ENCODE measurements at places on chromosomes 2 and 18.

DNA sequence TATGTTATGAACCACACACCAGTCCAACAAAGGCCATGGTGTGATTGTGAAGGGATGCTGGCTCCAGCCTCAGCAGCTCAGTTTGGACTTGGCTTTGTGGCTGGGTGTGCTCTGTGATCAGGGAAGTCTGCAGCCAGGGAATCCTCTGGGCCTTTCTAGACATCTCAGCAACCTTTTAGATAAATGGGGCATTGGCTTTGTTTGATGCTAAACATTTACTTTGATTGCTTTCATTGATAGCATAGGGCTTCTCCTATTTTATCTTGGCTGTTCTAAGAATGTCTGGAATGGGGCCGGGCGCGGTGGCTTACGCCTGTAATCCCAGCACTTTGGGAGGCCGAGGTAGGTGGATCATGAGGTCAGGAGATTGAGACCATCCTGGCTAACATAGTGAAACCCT, 104.5 kb downstream of the VAPA start:
- DNase-seq, result no peak

GRCh38 chr2:208025814-208026184, 472 bp upstream of the PLEKHM3 start:
- peak; percentile 25 for DNase-seq

GRCh38 chr2:222038067-222038802, 260.6 kb downstream of the PAX3 start:
- DNase-seq, result no peak

- no peak for DNase-seq
Observed at GRCh38 chr2:56806924-56807323, 623.1 kb downstream of the CCDC85A start.

GRCh38 chr2:207225773-207226172, 60.0 kb upstream of the KLF7 start:
- DNase-seq, result no peak

- no peak for DNase-seq
Observed at GRCh38 chr2:221969830-221970144, 329.0 kb downstream of the PAX3 start.

DNA sequence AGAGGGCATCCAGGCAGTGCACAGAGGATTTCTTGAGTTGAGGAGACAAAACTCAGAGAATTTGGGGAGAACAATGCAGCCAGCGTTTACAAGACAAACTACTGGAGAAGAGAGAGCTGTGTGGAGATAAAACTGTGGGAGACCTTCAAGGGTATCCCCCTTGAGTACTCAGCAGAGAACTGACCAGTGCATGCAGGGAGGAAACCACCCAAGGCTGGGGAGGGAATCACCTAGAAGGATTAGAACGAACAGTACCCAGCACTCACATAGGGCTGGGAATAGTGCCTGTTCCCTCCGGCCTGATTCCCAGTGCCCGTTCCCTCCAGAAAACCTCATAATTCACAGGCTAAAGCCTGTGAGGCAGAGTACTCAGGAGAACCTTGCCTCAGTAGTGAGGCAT, 61.9 kb upstream of the YPEL5 start:
- no peak for DNase-seq

DNA sequence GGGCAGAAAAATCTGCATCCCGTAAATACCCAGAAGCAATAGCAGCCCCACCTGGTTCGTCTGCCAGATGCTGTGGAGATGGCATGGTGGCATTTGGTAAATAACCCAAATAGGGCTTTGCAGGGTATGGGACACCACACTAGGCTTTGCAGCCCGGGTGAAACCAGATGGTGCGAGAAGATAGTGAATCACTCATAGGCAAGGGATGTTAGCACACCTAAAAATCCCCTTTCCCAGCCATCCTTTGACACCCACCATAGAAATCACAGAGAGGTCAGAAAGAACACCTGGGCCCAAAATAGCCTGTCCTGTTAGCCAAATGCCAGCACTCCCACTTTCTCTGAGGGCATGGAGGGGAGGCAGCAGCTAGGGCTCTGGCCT, 47.6 kb downstream of the BCL11A start:
- no peak for DNase-seq

DNA sequence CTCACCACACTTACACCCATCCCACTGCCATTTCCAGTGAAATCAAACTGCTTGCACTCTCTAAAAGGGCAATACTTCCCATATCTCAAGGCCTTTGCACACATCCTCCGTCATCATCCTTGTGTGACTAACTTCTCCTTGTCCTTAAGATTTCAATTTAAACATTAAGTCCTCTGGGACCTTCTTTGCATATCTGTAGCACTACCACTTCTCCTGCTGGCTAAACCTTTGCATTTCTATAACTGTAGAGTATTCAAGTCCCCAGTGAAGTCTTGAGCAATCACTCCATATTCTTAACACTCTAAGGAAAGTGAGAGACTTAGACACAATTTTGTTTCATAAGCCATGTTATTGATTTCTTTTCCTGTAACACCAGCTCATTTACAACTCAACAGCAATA, 136.8 kb upstream of the EPHA4 start:
- no peak for DNase-seq

GRCh38 chr2:184890311-184890710, 292.0 kb downstream of the ZNF804A start:
- DNase-seq, result no peak

GRCh38 chr2:104120171-104120570, 733.7 kb upstream of the POU3F3 start:
- no peak for DNase-seq

DNA sequence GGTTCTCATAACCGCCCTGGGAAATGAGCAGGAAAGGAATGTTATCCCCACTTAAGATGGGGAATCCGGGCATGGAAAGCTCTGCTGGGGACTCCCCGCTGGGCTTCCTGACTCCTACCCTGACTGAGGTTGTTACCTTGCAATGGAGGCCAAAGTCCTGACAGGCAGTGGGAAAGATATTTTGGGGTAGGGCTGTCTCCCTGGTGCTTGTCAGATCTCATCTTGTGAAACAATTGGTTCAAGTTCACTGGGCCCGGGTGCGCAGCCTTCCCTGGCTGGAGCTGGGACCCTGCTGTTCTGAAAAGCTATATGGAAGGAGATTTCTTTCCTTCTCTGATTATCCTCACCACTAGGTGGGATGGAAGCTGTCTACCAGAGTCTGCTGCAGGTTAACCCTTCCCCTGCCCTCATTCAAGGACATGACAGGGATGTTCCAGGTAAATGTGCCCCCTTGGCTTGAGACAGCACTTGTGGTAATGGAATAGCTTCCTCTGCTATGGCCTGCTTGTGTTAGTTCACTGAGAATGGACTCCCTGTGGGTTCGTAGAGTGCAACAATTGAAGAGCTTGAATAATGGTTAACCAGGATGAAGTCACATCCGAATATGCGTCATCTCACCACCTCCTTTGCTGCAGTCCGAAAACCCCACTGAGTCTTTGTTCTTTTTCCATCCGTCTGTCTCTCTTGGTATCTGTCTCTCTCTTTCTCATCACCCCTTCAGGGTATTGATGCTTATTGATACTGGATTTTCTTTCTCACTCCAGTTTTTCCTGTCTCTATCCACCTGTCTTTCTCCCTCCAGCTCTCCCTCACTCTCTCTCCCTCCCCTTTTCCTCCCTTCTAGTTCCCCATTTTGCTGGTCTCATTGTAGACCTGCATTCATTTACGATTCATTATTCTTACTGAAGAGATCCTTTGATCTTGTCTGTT, 67.8 kb upstream of the EPAS1 start:
- DNase-seq, result no peak

- DNase-seq, result no peak
Observed at GRCh38 chr2:9313443-9313842, 106.8 kb downstream of the ASAP2 start.

DNA sequence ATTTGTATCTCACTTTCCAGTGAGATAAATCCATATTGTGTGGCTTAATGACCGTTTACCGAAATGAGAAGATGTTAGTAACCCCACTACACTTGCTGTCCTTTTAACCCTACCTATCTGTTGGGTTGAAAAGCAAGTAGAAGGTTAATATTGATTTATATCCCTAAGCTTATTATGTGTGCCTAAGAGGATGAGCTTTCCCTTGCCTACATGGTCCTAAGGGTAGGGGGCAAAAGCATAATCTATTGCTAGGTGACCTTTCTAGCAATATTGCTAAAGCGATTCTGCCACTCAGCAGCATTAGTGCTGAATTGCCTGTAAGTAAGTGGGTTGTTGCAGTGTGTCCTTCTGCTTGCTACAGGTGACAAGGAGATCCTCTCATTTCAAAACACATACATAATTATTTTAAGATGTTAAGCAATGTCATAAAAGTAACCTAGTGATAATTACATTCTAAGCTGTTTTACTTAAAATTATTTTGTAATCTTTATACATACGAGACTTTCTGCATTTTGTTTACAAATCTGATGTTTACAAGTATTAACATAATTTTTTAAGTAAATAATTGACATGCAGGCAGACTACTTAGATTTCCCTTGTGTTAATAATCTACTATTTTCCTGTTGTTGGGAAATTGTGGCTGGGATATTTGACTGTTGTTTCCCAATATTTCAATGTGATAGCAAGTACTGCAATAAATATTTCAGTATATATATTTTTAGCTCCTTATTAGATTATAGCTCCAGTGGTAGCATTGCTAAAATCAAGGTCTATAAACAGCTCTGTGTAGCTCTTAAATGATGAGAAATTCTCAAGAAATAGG, 49.1 kb upstream of the CABYR start:
- no peak for DNase-seq

GRCh38 chr2:101745711-101746694, 48.5 kb downstream of the MAP4K4 start:
- DNase-seq, result no peak

DNA sequence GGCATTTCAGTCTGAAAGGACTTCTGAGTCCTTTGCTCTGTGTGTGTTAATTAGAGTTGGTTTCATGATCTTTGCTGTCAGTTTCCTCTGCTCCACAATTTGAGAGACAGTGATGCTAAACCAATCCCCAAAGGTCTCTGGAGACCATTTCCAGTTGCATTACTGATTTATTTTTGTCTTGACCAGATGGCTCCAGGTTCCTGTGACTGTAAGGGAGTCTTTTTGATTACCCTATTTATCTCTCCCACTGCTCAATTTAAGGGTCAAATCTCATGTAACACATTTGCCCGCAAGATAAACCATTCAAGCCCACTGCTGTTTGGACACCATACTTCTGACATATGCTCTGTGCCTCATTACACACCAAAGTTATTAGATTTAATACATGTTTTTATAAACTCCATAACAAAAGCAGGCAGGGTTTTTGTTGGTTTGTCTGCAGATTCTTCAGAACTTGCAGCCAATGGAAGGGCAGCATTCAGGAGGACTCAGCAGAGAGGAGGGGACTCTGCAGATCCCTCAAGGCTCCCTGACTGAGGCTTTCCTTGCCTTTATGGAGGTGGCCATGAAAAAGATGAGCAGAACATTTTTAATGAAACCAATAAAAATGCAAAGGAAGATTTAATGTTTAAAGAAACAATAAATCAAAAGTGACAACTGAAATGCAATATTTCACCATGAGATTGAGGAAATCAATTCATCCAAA, 889.3 kb upstream of the CELF4 start:
- no peak for DNase-seq

DNA sequence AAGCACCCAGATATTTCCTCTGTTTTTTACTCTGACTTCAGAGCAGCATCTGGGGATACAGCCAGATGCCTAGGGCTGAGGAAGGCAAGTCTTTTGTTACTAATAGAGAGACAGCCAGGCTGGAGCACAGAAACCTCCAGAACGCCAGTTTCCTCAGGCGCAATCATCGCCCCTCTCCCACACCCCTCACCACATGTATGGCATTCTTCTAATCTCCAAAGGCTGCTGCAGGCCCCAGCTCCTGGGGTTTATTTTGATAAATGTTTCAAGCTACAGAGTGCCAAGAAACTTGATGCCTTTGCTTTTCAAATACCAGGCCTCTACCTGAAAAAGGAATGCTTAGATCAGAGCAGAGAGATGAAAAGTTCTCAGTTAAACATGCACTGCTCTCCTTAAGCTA, 283.6 kb downstream of the RBM43 start:
- DNase-seq, result no peak

GRCh38 chr2:47869859-47870595, 36.3 kb downstream of the FBXO11 start:
- DNase-seq, result no peak

DNA sequence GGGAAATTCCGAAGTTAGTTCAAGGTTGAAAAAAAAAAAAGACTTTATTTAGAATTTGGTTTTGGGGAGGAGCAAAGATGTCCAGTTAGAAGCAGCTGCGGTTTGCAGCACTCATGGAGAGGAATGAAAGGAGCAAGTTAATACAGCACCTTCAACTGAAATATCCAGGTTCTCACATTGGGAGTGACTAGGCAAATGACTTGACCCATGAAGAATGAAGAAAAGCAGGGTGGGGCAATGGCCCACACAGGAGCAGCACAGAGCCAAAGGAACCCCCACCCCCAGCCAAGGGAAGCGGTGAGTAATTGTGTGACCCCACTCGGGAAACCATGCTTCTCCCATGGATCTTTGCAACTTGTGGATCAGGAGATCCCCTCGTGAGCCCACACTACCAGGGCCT, 32.8 kb downstream of the ZNF892 start:
- no peak for DNase-seq

DNA sequence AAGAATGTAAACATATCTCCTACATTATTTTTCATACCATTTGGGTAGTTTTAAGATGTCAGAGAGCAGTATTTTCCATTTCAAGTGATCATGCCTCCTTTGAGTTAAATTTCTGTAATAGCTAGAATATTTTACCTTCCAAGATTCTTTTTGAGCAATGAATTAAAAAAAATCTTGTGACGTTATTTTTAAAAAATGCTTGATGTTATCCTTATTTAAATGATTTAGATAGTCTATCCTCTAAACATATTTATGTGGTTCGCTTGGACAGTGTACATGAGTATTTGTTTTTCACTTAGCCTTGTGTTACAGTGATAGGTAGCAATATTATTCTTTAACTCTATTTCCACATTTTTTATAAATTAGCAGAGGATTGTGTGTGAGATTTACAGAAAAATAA, 639.2 kb upstream of the CDH2 start:
- DNase-seq, result no peak

DNA sequence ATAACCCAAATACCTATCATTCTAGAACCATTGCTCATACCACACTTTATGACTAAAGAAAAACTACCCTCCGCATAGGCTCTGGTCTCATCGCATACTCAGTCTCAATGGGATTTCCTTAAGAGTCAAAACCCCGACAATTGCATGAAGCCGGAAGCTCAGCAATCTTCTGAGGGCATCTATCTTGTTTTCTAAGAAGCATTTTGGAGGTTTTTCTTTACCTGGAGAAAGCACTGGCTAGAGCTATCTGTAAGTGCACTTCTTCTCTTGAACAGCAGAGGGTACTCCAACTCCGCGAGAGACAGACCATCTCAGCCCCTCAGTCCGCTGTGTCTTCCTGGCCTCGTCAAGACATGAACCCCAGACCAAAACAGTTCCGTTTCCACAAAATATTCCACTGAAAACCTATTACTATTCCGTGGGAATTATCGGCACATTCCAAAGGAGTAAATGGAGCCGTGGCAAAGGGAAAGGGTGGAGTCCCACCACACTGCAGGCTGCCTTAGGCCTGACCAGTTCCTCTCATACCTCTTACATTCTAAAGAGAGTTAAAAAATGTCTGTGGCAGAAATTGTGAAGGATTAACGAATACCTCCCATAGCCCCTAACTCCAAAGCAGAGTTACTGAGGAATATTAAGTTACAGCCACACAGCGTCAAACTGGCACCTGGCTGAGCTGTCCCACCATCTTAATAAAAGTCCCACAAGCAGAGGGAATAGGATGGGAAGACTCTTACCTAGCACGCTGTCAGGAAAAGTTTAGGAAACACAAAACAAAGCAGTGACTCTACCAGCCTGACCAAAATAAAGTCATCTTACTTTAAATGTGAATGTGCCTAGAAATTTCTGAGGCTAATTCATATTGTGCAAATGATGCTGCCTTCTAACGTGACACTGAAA, 325.6 kb upstream of the VRK2 start:
- peak; percentile 4 for DNase-seq

- DNase-seq, result no peak
Observed at GRCh38 chr2:224523626-224524577, 61.3 kb downstream of the CUL3 start.
